Cardiac muscle cell (in vitro differentiated cells and primary cell): ENCODE measurements at places on chromosomes 11 and 22.

GRCh38 chr11:12698048-12698447, 23.8 kb downstream of the TEAD1 start:
- DNase-seq, result no peak

DNA sequence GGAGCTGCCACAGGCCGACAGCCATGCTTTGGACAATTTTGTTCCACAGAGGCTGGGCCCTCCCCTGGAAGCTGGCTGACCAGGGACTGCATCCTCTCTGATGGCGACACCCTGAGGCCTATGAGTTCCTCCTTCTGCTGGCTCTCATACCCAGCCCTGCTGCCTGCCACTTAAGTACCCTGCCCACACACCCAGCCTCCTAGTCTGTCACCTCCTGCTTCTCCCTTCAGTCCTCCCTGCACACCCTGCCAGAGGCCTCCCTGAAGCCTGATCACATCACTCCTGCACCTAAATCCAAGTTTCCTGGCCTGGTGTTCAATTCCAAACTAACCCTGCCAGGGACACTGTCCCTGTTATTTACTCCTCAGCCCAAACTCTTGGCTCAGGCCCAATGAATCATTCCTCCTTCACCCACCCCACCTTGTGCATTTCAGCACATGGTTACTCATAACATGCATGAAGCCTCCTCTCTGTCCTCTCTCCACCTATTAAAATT, 136.7 kb upstream of the NECTIN1 start:
- DNase-seq, result peak; percentile 4

DNA sequence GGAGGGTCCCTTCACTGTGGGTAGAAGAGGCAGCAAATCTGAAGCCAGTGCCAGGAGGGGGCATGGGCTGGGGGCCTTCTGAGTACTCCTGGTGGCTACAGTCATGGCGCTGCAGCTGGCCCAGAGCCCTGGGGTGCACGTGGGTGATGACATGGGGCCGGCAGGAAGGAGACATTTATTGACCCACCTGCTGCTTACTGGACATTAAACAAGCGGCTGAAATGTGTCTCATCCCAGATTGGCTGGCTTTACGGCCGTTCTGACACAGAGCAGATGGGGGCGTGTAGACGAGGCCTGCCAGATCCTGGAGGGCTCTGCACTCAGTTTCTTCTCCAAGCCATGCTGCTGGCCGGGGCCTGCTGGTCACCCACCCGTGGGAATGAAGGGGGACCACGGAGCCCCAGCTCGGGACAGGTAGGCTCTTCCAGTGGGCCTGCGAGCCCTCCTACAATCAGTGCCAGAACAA, 906.9 kb downstream of the BRD1 start:
- DNase-seq, result no peak

- DNase-seq, result peak; percentile 8
Measured at GRCh38 chr11:85699957-85700741, 14.2 kb upstream of the CCDC89 start.

DNA sequence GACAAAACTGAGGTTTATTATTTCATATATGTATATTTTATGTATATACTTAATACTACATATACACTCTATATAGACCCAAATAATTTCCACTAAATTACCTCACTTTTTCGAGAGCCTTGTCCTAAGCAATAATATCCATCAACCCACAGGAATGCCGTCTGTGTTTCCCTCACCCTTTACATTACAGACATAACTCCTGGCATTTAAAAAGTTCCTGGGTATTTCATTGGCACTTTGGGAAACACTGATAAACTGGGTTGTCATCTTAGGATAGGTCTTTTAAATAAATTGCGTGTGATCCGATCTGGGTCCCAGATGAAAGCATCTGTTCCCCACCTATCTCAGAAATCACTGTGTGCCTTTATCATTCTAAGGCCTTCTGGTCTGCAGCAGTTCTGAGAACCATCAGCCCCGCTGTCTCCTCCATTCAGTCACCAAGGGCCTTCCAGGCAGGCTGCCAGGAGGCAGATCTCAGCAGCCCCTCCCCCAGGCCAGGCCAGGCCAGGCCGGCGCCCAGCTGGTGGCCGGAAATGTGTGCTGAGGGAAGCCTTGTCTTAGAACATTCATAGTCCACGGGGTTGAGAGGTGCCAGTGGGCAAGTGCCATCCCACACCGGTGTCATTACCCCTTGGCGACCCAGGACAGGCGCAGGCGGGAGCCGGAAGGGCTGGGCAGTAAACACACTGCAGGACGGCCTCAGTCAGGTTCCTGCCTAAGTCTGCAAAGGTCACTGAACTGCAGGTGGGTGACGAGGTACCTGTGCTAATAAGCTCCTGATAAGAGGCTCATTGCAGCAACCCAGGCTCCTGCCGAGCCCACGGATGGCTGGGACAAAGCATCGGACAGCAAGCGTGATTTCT, 3.3 kb downstream of the FGF19 start:
- DNase-seq, result peak; percentile 84
